ENCODE measurements at places on chromosomes 16 and 17. TPM values are rescaled to one million over a fixed set of nuclear protein-coding genes. Genes with fewer than 3 reads are reported as not detected.

Gene SLC13A5
- total RNA-seq: 0.17 TPM

Gene SPEM2
- 0.03 TPM for total RNA-seq

Gene CKLF
- 66.4 TPM for total RNA-seq

Gene ADAP2
- total RNA-seq: 3.1 TPM

Gene CDH3
- total RNA-seq: 0.35 TPM

Gene PDE6G
- 2.4 TPM for total RNA-seq

Gene OTOP3
- not detected for total RNA-seq

Gene CES3
- total RNA-seq: 2.9 TPM

Gene TEX19
- total RNA-seq: 0.49 TPM

Gene GGNBP2
- 60.3 TPM for total RNA-seq

Gene REXO5
- 3.6 TPM for total RNA-seq

Gene SLC13A2
- total RNA-seq: 0.10 TPM

Gene GAST
- total RNA-seq: not detected

Gene VASN
- 3.3 TPM for total RNA-seq

Gene IGF2BP1
- 75.0 TPM for total RNA-seq

Gene CNTROB
- total RNA-seq: 41.5 TPM

Gene AXIN2
- total RNA-seq: 0.57 TPM

Gene SPNS3
- total RNA-seq: 0.03 TPM

Gene KRT39
- not detected for total RNA-seq

Gene KCTD13
- 16.4 TPM for total RNA-seq

Gene RGS11
- 4.4 TPM for total RNA-seq

Gene HOXB5
- 2.1 TPM for total RNA-seq

Gene ITGAD
- total RNA-seq: not detected

Gene CENPN
- 117 TPM for total RNA-seq

Gene PRSS36
- 2.1 TPM for total RNA-seq

Gene PRAC2
- total RNA-seq: not detected

Gene RBFOX1
- not detected for total RNA-seq

Gene KRTAP2-3
- total RNA-seq: not detected

Gene OR1F1
- total RNA-seq: 0.18 TPM

Gene TNK1
- total RNA-seq: 1.3 TPM

Gene HOXB7
- total RNA-seq: 30.9 TPM

Gene ODAD4
- 1.2 TPM for total RNA-seq

Gene JPH3
- 1.6 TPM for total RNA-seq

Gene ANKRD40CL
- total RNA-seq: not detected

Gene EVI2A
- total RNA-seq: not detected

Gene TNRC6C
- total RNA-seq: 2.3 TPM

Gene NHLRC4
- 0.18 TPM for total RNA-seq

Gene NECAB2
- total RNA-seq: 2.6 TPM

Gene UTS2R
- not detected for total RNA-seq

Gene CTRB1
- total RNA-seq: not detected

Gene CHST4
- total RNA-seq: 0.13 TPM

Gene CDK5R1
- 6.1 TPM for total RNA-seq

Gene CRYM
- total RNA-seq: 1.7 TPM

Gene SLC52A1
- total RNA-seq: 0.74 TPM

Gene SLFN14
- total RNA-seq: not detected

Gene FAM234A
- total RNA-seq: 49.1 TPM

Gene SLC16A11
- not detected for total RNA-seq

Gene AOC2
- total RNA-seq: 1.7 TPM

Gene CRYBA1
- not detected for total RNA-seq

Gene RRAD
- total RNA-seq: 53.2 TPM
